ENCODE measurements at places on chromosomes 5 and 9.

GRCh38 chr5:157106630-157107461 lies 2.0 kb downstream of the HAVCR2 start:
- no peak for DNase-seq

DNA sequence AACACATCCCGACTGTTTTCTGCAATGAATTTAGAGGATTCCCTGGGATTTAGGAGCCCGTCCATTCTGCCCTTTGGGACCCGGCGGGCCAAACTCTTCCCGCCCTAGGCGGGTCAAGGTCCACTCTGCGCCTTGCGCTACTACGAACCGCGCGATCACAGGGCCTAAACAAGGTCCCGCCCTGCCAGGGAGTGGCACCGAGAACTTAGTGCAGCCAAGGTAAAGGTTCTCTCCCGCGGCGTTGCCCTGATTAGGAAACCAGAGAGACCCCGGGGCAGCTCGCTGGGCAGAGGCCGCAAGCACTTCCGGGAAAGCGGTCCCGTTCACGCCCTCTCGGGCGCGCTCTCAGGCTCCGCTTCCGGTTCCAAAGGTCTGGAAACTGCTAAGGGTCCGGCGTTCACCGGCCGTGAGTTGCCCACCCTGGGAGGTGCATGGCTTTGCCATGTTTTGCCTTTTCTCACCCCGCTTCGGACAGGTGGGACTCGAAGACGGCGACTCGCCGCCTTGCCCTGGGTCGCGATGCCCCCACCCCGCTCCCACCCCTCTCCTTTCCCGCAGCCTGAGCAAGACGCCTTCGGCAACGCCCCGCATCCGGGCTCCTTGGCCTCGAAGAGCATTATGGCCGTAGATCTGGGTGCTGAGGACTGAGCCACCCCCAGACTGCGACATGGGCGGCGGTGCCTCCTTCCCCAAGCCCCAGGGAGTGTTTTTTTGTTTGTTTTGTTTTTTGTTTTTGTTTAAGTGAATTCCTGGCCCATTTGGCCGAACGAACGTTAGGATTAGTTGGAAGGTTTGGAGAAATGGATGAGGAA lies 23.4 kb downstream of the HNRNPK start:
- peak; percentile 44 for DNase-seq

DNA sequence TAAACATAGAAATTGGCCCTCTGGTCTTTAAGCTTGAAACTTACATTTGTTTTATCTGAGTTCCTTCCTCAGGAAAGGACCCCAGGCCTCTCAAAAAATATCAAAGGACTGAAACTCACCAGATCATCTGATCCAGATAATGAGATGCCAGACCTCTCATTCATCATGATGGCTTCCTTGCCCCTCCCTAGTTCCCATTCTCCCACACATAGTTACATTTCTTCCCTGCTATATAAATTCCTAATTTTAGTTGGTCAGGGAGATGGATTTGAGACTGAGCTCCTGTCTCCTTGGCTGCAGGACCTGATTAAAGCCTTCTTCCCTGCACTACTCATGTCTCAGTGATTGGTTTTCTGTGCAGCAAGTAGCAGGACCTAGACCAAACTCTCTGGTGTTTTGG lies 119.4 kb upstream of the SPIN1 start:
- DNase-seq, result no peak

- DNase-seq, result no peak
These were observed 12.2 kb upstream of the PTCH1 start for GRCh38 chr9:95528908-95529502.

GRCh38 chr9:129126749-129127618 lies 15.8 kb downstream of the PTPA start:
- DNase-seq, result no peak

GRCh38 chr5:150548123-150548522 lies 40.2 kb downstream of the NDST1 start:
- DNase-seq, result no peak

- DNase-seq, result no peak
These were observed 221.3 kb upstream of the KLF9 start for GRCh38 chr9:70635790-70636189.

GRCh38 chr5:159273923-159274322 lies 10.8 kb downstream of the UBLCP1 start:
- DNase-seq, result no peak

DNA sequence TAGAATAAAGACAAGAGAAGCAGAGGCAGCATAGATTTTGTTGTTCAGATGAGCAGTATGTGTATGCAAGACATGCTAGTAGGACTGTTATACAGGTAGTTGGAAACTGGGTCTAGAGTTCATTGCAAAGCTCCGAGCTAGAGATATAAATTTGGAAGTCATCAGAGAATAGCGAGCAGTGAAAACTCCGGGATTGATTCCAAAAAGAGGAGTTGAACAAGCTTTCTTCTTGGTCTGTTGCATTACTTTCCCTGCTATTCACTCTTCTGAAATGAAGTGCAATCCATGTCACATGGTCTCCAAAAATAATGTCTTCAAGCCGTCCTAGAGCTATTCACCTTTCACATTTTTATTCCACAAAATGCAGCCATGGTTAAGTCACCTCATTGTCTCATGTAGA lies 67.9 kb upstream of the ZNF462 start:
- DNase-seq, result no peak

DNA sequence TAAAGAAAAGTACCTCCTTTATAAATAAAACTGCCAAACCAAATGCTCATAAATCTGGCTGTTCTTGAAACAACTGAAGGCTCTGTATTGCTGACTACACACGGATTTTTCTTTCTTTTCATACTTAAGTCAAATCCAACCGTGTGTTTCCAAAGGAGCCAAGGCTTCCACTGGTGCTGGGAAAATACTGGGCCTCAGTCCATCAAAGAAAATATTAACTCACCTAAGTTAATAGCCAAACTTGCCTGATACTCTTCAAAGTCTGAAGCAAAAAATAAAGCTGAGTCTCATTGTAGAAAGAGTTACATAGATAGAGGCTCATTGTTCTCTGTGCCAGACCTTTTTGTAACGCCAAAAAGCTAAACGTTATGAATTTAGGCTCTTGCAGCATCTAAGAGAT lies 350.4 kb upstream of the CDH9 start:
- no peak for DNase-seq
